ENCODE measurements at places on chromosomes 4 and X.

- DNase-seq, result no peak
Observed at GRCh38 chrX:3380603-3381002, 34.2 kb upstream of the MXRA5 start.

GRCh38 chr4:87092389-87093141 lies 127.9 kb downstream of the KLHL8 start:
- no peak for DNase-seq

GRCh38 chr4:89156174-89156914 lies 45.0 kb downstream of the TIGD2 start:
- no peak for DNase-seq

DNA sequence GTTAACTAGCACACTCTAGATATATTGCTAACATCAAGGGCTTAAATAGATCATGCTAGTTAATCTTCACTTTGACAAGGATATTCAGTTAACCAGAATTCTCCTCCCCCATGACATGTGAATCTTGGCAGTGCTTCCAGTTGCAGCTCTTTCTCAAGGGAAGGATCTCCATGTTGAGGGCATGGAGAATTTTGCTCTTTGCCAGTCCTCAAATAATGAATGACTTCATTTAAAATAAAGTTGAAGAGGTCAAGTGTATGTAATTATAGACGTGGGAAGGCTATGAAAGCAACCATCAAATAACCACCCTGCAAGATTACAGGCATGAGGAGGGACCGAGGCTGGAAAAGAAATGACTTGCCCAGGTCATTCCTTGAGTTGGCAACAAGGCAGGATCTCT lies 87.3 kb upstream of the CPEB2 start:
- no peak for DNase-seq

DNA sequence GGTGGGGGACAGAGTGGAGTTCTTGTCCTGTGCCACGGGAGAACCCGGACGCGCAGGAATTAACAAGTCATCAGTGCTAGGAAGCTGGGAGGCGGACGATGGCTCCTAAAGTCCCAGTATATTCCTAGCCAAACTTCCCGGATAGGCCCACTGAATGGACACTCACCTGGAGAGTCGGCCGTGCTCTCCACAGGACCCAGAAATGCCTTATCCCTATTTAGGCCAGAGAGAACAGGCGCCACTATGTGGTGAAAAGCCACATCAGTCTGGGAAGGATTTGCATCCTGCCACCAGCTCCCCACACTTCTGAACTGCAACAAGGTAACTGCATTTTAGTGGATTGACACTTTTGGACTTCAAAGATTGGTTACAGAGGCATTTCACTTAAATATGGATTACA lies 1.1 kb downstream of the CFAP299 start:
- no peak for DNase-seq

- DNase-seq, result no peak
Observed at GRCh38 chrX:132444936-132445335, 43.9 kb downstream of the MBNL3 start.

DNA sequence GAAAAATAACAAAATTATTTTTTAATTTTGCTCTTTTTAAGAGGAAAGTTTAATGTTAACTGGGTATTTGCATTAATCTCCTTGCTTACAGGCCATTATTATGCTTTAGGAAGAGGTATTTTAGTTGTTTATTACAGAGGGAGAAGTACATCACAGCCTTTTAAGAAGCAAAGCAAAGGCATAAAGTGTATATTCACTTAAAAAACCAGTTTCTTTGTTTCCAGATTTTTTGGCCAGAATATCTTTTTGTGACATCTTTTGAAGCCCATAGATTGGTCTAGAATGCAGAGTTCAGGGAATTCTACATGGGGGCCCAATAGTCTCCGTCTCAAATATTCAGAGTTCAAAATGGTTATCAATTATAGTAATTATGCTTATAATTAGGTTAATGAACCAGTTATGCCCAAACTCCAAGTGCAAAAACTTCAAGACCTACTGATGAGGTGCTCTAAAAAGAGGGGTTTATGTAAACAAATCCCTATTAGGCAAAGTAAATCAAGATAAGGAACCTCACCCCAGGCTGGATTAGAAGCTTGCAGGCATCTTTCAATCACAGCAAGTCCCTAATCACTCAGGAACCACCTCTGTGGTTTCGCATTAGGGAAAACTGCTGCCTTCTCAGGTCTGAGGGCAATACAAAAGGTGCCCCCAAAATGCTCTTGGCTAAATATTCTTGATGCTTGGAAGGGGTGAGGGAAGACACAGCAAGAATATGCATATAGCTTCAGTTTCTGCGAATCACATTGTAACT lies 1.4 kb downstream of the CXXC4 start:
- DNase-seq, result no peak

GRCh38 chrX:153590961-153591956 lies 7.7 kb downstream of the CCNQ start:
- no peak for DNase-seq

DNA sequence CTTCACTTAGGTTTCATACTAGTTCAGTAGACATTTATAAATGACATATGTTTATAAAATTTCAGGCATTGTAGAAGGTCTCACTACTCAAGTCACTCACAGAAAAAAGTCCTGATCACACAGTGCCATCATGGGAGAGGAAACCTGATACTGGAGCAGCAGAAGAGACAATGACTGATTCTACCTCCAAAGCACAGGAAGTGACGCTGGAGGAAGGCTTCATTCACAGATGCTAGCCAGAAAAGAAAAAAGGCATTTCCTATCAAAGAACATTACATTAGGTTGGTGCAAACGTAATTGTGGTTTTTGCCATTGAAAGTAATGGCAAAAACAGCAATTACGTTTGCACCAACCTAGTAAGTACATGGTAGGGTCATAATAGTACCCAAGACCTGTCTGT lies 79.5 kb downstream of the RASGEF1B start:
- no peak for DNase-seq

DNA sequence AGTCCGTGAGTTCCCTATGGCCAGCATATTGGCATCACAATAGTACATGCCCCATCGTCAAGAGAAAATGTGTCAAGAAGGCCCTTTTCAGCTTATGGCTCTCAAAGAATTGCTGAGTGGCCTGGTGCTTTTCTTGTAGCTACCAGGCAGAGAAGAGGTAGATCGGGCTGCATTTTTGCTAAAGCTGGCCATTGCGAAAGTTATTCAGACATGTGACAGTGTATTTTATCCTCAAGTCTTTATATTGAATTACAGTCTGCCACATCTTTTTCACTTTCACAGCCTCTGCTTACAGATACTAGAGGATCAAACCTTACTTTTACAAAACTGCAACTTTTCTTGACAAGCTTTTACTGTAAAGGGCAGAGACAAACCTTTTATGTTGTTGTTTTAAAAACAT lies 261.5 kb upstream of the IGFBP7 start:
- no peak for DNase-seq

All from C1 segment of cervical spinal cord (tissue), 14 donors.